ENCODE measurements at places on chromosomes 12 and 14.

DNA sequence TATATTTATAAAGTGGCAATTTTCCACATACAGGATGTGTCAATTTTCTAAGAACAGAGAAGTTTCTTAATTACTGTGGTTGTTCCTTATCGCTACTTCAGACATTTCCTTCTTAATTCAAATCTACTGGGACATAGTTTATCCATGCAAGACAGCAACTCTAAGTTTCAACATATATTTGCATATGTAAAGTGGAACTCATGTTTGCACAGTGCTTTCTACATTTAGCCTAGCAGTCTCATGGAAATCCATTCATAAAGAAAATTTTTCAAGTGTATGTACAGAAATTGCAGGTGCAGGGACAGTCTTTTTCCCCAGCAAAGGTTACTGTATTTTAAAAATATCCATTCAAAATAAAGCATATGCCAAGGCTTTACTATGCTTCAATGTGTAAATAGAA, 956.7 kb upstream of the SEL1L start:
- no peak for DNase-seq

- peak; percentile 47 for DNase-seq
Observed at GRCh38 chr12:121288158-121288845, 8.2 kb downstream of the CAMKK2 start.

DNA sequence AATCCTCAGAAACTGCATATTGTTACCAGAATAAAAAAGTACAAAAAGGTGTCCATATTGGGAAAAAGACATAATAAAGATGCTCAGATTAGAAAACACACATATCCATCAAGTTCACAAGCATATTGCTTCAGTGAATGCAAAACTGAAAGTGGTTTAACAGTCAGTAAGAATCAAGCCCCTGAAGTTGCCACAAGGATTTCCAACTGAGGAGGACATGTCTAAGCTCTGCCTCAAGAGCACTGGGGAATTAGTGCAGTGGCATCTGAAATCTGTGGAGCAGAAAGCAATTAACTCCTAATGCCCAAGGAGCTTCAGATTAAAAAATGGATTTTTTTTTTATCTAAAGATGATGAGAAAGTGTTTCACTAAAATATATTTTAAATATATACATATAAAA, 113.2 kb downstream of the DENND5B start:
- no peak for DNase-seq

DNA sequence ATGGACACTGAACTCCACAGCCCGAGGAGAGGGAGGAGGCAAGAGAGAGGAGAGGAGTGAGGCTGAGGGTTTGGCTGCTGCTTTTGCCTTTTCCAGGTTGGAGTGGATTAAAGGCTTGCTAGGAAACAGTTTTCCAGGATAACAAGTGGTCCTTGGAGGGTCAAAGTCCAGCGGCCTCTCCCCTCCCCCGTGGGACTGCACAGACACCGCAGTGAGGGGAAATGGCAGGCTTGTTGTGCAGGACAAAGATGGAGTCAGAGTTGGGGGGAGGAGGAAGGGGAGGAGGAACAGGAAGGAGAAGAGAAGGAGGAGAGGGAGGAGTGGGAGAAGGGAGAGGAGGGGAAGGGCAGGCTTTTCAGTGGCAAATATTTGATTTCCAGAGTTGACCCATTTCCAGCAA, 245.5 kb downstream of the RBM19 start:
- no peak for DNase-seq

GRCh38 chr14:75063491-75064204, at the start of gene ACYP1:
Gene ACYP1 (minus strand): TSS chr14:75064024. CDS start chr14:75063553, 471 bp downstream.
- peak; percentile 86 for DNase-seq

- DNase-seq: no peak
Observed at GRCh38 chr14:104926619-104927431, 2.1 kb downstream of the PLD4 start.

GRCh38 chr12:131194166-131194565, 240.5 kb downstream of the ADGRD1 start:
- DNase-seq: no peak

- DNase-seq: peak; percentile 64
Observed at GRCh38 chr12:9925705-9926393, 6.3 kb downstream of the CLEC2A start.

DNA sequence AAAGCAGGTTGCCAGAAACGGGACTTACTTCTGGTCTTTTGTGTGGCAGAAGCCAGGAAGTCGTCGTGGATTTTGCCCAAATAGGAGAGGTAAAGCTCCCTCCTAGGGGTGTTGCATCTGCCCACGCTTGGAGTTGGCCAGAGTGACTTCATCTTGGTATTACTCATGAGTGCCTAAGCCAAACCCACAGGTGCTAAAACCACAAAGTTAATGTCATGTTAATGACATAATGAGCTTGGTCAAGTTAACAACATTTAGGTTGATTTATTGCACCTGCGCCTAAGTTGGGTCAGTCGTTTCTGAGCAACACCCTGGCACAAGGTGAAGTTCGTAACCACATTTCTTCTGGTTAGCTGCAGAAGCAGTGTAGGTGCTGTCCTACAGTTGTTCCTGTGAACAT, 225.2 kb downstream of the FUT8 start:
- DNase-seq: no peak

DNA sequence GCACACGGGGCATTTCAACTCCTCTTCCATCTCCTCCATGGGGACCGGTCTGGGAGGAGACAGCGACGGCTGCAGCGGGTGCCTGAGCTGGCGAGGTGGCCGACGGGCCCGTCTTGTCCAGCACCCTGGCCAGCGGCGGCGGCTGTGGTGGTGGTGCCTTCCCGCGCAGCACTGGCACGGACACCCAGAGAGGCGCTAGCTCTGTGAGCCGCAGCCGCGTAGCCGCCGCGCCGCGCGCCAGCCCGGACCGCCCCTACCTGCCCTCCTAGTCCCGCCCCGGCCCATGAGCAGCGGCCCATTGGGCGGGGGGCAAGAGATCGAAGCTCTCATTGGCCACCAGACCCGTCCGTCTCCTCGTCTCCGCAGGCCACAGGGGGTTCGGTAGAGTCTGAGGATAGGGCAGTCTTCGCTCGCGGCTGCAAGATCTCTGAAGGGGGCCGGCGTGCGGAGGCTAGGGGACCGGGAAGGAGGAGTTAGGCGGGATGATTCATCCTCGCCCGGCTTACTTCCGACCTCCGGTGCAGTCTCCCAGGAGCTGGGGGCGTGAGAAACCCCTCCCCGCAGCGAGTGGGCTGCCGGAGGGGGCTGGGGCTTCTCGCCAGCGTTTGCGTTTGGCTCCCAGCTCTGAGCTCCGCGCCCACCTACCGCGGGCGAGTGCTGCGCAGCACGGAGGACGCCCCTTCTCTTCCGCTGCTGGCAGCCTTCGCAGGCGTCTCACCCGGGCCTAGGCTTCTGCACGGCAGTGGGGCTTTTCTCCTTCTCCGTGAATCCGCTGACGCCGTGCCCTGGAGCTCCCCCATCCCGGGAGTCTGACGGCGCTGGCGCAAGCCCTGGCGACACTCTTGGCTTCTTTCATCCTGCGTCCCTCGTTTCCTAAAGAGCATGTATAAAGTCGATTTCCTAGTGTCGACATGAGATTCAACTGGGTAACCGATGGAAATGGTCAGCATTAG, at the start of gene TRIM9:
Gene TRIM9, minus strand, starts transcription at position 205 of the 953 bp plus-strand sequence. Its CDS starts 166 bp downstream, at position 39.
- peak; percentile 82 for DNase-seq

- no peak for DNase-seq
Observed at GRCh38 chr14:76267322-76268046, 108.5 kb upstream of the ESRRB start.

DNA sequence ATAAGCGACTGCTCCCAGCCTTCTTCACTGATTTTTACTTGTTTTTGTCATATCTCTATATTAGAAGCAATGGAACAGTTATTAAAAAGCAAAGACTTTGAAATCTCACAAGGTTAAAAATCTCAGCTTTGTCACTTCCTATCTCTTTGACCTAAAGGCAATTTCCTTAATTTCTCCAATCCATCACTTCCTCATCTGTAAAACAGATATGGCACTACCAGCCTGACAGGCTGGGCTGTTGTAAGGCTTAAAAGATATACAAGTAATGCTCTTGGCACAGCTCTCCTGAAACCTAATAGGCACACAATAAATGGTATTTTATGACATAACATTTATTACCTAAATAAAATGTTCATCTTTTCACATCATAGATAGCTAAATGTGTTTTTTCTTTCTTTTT, 25.6 kb downstream of the ATXN2 start:
- no peak for DNase-seq

GRCh38 chr12:104524034-104524832, 67.5 kb downstream of the CHST11 start:
- DNase-seq: no peak

- DNase-seq: no peak
Observed at GRCh38 chr14:38663382-38663781, 407.5 kb upstream of the CLEC14A start.

DNA sequence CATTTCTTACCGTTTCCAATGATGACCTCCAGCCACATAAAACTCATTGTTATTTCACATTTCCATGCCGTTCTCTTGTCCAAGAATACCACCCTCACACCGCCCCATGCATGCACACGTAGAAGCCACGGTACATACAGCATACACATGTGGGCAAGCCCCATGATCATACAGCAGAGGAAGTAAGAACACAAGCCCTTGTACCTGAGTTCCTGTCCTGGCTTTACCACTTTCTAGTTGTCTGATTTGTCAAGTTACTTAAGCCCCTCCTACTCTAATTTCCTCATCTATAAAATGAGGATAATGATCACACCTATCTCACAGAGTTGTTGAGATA, 59.9 kb downstream of the DUSP16 start:
- no peak for DNase-seq

- no peak for DNase-seq
Observed at GRCh38 chr12:117032593-117033381, 66.4 kb downstream of the TESC start.

DNA sequence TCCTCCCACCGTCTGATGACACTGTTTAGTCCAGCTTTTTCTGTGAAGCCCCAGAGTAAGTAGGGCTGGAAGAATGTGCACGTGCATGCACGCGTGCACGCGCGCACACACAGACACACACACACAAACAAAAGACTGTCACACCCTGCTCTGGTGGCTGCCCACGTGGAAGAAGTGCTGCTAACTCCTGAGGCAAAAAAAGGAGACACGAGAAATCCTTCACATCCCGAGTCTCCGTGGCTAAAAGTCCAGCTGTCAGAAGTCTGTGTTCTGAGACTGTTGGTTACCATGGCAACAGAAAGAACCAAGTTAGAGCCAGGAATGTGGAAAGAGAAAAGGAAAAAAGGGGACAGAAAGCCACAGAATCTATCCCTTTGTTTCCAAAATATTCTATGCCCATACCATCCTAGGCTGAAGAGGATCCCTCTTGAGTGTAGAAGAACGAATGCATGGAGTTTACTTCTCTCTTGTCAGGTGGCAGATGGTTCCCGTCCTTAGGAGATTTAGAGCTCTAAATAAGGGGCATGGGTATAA, 1.6 kb upstream of the C12orf71 start:
- no peak for DNase-seq

DNA sequence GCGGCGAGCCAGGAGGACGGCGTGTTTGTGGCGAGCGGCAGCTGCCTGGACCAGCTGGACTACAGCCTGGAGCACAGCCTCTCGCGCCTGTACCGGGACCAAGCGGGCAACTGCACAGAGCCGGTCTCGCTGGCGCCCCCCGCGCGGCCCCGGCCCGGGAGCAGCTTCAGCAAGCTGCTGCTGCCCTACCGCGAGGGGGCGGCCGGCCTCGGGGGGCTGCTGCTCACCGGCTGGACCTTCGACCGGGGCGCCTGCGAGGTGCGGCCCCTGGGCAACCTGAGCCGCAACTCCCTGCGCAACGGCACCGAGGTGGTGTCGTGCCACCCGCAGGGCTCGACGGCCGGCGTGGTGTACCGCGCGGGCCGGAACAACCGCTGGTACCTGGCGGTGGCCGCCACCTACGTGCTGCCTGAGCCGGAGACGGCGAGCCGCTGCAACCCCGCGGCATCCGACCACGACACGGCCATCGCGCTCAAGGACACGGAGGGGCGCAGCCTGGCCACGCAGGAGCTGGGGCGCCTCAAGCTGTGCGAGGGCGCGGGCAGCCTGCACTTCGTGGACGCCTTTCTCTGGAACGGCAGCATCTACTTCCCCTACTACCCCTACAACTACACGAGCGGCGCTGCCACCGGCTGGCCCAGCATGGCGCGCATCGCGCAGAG, 873 bp downstream of the PLXNC1 start:
- peak; percentile 29 for DNase-seq

GRCh38 chr12:49255857-49256637, 8.8 kb upstream of the TUBA1C start:
- no peak for DNase-seq

DNA sequence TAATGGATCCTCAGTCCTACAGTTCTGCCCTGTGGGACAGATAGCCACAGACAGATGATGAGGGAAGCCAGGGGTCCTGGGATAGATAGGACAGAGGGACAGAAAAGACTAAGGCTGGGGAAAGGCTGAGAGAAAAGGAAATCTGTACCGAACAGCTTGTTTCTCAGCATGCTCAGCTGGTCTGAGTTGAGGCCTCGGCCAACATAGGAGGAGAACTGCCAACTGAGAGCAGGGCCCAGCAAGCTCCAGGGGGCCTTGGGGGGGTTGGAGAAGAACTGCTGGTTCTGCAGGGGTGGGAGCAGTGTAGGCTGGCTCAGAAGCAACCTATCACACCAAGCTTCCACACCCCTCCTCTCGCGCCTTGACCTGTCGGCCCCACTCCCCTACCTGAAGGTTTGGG, 10.1 kb downstream of the IL23A start:
- DNase-seq: no peak

DNA sequence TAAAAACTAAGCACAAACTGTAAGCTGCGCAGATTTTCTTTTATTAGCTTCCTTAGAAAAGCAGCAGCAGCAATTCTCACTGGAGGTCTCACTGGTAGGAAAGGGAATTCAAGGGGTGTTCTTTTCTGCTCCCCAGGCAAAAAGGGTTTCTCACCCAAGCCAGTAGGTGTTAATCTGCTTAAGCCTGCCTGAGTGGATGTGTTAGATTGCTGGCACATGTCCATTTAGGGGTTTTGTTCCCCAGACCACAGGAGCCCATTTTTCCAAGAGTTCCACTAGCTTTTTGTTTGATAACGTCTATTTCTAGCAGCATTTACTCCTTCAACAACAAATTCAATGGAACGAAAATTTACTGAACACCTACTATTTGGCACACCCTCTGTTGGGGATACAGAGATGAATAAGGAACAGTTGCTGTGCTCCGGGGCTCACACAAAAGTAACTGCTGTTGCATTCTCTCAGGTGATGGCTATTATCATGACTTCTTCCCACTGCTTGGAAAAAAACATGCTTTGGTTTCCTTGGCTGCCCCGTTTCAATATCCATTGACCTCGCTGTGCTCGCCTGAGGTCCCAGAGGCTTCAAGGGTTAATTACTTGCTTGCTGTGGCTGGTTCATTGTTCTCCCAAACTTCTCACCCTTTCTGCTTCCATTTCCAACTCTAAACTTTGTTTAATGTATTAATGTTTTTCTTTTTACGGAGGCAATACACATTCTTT, 31.1 kb upstream of the RIC8B start:
- no peak for DNase-seq

GRCh38 chr12:48683534-48683933, 1.5 kb upstream of the KANSL2 start:
- DNase-seq: no peak

DNA sequence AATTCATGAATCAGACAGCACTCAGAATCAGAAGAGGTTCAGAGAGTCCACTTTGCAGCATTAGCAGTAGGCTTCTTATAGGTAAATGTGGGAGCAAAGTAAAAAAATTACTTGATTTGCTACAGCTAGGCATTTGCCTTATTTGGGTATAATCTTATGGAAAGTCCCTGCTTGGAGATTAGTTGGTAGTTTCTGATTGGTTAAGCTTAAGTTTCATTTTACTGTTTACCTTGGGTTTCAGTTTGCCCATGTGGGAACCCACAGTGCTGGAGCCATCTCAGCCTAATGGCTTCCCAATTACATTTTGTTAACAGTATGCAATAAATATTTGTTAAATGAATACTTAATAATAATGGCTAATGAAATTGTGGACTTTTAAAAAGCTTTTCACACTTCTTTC, 311.0 kb upstream of the FLRT2 start:
- no peak for DNase-seq

- no peak for DNase-seq
Observed at GRCh38 chr14:31966896-31967668, 110.0 kb upstream of the ARHGAP5 start.

Data from AML-193 (cell line).